ENCODE measurements at places on chromosomes 7 and 10. TPM values are rescaled to one million over a fixed set of nuclear protein-coding genes. Genes with fewer than 3 reads are reported as not detected.

Gene NAT16
- total RNA-seq, result not detected

- DNase-seq, result no peak
These were observed 81.6 kb downstream of the EVX1 start for GRCh38 chr7:27324246-27324645.

DNA sequence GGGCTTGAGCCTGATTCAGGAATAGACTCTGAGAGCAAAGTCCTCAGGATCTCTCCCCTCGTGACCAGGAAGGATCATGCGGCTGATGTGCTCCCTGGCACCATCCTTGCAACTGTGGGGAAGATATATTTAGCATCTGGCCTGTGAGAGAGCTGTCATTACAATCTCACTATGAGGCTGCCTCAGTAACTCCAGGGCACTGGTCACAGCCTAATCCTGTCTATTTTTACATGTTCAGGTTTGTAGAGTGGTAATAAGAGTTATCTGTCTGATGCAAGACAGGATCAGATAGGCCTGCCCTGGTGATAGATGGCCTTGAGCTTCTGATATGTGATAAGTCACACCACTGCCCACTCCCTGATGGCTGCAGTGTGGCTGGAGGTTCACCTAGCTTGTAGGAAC lies 50.7 kb downstream of the PPP1R3C start:
- no peak for DNase-seq

Gene FAM13C
- 6.3 TPM for total RNA-seq

DNA sequence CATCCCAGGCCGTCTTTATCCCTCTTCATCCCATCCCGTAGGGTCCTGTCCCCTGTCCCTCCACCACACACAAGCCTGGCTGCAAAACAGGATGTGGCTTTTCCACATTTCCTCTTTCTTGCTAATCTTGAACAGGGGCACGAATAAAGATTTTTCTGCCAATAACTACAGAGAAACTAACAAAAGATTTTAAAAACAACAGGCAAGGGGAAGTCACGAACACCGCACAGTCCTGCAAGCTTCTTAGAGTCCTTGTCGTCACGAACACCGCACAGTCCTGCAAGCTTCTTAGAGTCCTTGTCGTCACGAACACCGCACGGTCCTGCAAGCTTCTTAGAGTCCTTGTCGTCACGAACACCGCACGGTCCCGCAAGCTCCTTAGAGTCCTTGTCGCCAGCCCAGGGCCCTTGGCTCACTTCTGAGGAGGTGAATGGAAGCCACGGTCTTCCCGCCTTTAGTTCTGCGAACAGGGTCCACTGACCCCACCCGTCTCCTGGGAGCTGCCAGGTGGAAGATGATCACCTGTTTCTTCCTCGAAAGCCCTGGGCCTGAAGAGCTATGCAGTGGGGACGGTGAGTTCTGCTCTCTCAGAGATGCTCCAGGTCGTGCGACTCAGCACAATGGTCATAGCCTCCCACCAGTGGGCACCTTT lies 10.3 kb upstream of the INSIG1 start:
- no peak for DNase-seq

GRCh38 chr10:97025613-97026242 lies 160.0 kb downstream of the SLIT1 start:
- DNase-seq, result peak; percentile 40

DNA sequence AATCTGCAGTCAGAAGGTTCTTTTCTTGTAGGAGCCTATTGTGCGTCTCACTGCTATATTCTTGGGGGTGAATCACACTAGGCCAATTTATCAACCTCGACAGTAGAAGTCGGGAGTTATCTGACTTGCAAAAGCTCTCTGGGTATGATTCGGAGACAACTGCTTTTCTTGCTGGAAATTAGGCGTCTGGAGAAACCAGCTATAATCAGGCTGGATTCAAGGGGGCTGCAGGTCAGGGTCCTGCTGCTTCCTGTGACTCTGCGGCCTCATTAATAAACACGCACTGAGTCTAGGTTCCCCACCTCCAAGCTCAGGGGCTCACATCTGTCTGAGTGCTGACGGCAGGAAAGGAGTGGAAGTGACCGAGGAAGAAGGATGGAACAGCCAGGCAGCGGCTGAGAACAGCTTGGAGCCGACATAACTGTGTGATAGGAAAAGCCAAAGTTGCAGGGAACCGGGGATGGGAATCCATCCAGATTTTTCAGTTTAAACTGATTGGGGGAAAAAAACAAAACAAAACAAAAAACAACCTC lies 184.6 kb downstream of the FANK1 start:
- DNase-seq, result no peak

DNA sequence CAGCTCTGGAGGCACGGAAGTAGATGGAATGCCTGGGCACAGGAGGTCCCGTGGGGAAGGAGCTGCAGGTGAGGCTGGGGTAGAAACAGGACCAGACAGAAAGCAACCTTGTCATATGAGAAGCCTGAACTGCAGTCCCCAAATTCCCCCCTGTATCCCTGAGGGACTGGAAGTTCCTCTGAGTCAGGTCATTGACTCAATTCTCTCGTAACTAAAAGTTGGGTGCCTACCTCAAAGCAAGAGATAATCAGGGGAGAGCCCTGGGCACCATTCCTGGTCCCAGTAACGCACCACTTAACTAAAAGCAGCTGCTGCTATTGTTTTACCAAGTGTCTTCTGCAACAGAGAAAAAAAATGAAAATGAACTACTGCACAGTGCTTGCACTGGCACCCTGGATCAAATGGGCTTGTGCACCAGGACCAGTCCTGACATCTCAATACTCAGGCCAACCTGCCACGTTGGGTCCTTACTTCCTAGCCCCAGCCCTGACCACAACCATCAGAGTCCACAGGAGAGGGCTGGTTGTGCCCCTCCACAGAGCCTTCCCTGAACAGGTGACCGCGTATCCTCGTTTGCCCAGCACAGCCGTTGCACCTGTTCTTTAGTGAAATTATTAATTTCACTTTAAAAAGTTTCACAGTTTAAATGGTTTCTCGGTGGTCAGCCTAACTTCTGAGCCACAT lies 79.3 kb downstream of the GRID1 start:
- no peak for DNase-seq

Gene NOBOX
- not detected for total RNA-seq

DNA sequence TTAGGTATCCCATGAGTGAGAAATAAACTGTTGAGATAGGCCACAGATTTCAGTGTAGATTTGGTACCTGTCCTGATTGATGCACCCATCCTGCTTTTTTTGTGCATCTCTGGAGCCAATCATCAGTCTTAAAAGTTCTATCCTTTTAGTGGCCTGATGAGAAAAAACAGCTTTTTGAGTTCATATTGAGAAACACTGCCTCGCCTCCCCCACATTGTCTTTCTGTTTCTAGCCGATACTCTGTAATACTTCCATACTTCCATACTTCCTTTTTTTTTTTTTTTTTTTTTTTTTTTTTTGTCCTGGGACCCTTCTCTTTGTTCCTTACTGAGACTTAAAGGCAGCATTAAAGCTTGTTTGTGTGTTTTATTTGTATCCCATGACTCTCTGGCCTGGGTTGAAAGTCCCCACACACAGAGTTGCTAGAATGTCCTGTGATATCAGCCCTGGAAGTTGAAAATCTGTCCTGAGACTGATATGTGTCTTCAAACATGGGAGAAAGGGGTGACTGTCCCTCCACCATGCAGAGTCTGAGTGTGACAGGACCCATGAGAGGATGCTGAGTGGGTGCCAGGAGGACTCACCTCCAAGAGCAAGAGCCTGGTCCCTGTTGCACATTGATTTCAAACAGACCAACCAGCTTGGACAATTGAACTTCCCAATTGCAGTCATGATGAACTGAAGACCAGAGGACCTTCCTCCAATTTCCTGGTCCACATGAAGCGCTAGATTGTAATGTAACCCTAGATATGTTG lies 5.7 kb downstream of the ZNF22 start:
- no peak for DNase-seq

DNA sequence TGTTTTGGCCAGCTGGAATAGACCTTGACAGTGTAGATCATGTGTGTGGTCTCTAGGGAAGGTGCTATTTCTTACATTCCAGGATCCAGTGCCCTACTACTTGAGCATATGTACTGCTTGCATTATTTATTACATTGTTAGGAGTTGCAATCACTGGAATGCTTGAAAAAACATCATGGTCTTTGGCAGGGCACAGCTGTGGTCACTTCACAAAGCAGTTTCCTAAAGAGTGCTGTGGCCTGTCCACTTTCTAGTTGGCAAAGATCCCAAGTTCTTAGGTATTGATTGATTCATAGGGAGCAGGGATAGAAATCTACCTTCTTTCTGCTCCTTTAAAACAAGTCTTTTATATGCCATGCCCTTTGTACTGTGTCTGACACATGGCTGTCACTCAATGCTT lies 4.6 kb downstream of the C7orf25 start:
- no peak for DNase-seq

Gene COL26A1
- not detected for total RNA-seq

Gene GPC2
- total RNA-seq, result 0.27 TPM

GRCh38 chr7:95357623-95358022 lies 33.3 kb upstream of the PON1 start:
- DNase-seq, result no peak

DNA sequence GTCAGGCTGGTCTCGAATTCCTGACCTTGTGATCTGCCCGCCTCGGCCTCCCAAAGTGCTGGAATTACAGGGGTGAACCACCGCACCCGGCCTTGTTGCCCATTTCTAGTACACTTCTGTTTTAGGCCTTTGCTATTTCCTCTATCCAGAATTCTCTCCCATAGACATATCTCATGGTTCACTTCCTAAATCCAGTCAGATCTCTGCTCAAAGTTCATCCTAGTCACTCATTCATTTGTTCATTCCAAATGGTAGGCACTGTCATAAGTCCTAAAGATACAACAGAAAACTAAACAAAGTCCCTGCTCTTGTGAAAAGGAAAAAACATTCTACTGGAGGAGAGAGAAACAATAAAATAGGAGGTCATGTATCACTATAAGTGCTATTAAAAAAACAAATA lies 2.4 kb upstream of the MOSPD3 start:
- no peak for DNase-seq

DNA sequence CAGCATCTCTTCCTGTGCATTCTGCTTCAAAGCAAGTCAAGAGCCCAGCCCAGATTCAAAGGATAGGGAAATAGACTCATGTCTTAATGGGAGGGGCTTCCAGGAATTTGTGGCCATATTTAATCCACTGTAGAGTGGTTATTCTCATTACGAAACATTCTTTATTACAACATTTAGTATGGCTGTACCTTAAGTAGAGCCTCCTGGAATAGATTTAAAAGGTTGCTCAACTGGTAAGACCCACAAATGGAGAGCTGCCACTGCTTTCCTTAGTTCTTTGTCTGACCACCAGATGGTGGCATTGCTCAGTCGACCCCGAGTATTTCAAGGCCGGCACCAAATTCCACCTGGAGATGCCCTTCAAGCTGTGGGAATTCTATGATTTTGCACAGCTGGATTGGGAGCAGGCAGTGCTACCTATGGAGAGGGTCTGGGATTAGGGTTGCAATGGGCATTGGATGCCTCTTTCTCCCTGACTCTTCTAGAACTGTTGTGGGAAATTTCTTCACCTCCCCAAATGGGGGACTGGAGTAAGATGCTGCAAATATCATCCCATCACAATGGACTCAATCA lies 102.2 kb downstream of the RBM20 start:
- no peak for DNase-seq

- DNase-seq, result no peak
These were observed 906 bp downstream of the CDK1 start for GRCh38 chr10:60778971-60779796.

Gene INHBA
- total RNA-seq, result 0.97 TPM

DNA sequence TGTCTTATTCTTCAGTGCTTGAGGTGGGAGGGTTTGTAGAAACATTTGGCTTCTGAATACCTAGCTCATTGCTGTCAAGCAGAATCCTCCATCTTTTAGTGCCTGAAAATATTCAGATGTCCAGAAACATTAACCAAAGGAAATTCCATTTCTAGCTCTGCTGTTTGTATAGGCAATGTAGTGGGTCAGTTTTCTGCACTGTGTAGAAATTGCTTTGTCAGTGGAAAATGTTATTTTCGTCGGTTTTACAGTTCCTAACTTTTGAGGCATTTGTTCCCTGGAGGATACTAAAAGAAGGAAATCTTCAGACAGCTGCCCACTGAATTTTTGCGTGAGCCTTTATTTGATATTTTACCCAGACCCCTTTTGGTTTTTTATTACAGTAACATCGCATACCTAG lies 143.4 kb downstream of the TPST1 start:
- no peak for DNase-seq

GRCh38 chr7:70325509-70326101 lies 727.3 kb downstream of the AUTS2 start:
- no peak for DNase-seq

- DNase-seq, result no peak
These were observed 43.4 kb downstream of the EBLN1 start for GRCh38 chr10:22174442-22174841.

Gene H2BK1
- not detected for total RNA-seq

Gene IFIT2
- 11.7 TPM for total RNA-seq

Gene PPIF
- 108 TPM for total RNA-seq

GRCh38 chr7:87113077-87113476 lies 39.2 kb upstream of the DMTF1 start:
- no peak for DNase-seq

Gene CCDC3
- total RNA-seq, result 1.6 TPM

DNA sequence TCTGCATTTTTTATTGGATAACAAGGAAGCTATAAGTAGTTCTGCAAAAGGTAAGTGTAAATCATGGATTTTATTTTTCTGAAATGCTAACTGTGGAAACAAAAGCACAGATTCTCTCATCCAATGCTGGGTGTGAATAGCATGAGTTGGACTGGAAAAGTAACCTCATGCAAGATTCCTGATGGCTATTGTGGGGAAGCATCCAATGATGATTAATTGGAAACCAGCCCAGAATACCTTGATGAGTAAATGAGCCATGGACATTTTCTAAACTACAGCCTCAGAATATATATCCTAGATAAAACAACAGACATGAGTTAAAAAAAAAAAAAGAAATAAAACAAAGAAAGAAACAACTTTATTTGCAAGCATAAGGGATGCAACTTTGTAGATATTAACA lies 934.6 kb downstream of the CCSER2 start:
- no peak for DNase-seq

- DNase-seq, result peak; percentile 72
These were observed 61.2 kb downstream of the NEURL1 start for GRCh38 chr10:103554488-103555324.

Gene ANXA8L1
- total RNA-seq, result 1.6 TPM

- no peak for DNase-seq
These were observed 80.7 kb upstream of the HDAC9 start for GRCh38 chr7:18414885-18415284.

Measured in heart left ventricle (tissue), 16 donors.